SJCRH30 (cell line): ENCODE measurements at places on chromosomes 7 and 10.

DNA sequence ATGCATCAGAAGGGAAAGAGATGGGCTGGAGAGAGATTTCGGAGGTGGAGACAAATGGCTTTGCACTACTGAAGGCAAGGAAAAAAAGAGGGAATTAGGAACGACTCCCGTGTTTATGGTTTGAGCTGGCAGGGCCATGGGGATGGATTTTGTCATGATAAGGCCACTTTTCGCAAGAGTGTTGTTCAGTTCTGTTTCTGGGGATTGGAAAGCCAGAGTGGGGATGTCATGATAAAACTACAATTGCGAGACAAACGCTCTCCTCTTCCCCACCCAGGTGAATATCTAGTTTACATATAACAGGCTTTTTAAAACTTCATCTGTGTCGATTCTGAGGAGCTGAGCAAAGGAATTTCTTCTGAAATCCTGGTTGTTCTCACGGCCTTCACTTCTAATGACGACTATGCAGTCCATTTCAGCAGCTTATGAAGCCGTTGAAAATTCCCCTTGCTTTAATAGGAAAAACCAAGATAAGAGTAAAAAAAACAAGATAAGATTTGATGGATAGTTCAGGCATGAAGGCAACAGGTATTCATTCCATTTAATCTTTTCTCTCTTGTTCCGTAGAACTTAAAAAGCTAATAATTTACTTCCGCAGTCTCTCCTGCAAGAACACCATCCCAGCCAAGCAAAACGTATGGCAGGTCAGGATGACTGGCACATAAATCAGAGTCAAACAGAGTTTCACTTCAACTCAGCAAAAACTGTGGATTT is 245.6 kb upstream of the PITRM1 start:
- no peak for DNase-seq

DNA sequence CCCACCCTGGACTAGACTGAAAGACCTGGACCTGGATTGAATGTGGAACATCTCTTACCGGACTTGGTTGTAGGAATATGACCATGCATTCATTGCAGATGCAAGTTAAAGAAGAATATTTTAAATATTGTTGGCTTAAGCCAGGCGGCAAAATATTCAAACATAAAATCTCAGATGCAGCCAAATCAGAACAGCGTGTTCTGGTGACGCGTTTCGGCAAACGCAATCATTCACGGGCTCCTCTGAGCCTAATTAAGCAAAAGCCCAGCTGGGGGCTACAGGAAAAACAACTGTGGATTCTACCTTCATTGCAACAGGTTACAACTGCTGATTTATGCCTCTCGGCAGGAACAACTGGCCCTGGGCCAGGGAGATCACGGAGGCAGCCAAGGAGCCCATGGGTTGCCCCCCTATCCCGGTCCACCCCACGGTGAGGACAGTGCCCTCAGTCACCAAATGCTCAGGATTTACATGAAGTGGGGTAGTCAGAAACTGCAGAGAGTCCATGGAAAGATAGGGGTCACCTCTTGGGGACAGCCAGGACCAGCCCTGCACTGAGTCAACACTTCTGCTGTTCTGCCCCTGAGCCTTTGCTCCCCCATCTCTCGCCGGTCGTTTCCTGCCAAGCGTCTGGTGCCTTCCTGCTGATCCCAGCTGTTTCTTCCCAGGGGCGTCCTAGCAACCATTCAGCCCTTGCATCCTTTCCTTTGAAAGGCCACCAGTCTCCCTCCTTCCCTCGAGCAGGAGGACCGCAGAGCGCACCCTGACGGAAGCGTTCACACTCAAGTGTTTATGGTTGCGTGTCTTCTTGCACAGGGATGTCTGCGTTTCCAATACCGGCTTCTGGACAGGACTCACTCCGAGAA is 64.4 kb upstream of the SFMBT2 start:
- DNase-seq: peak; percentile 23

DNA sequence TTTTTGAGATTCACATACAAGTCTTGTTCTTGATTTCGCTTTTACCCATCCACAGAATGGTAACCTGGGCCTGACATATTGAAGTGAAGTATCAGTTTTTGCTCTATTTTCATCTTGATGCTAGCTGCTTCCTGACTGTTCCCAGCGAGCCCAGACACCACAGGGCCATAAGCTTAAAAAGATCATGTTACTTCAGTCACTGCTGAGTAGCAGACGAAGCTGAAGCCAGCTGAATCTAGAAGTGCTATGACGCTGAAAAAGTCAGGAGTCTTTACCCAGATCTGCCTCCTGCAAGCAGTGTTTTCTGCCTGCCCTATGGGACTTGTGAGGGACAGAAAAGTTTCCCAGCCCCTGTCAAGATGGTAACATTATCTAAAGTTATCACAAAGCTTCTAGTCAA is 2.7 kb upstream of the PRXL2A start:
- peak; percentile 81 for DNase-seq

DNA sequence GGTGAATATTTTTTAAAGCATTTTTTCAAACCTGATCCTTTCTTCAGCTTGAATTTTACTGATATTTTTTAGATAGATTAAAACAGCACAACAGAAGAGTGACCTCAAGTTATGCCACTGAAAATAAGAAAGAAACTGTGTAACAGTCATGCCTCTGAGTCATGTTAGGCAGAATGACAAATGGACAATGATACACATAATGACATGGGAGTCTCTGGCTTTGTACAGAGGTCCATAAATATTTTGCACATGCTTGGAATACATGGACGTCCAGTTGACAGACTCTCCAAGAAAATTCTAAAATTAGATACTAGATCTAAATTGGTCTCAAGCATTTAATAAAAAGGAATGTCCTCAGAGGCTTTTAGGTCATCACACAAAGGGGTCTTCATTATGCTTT is 21.9 kb upstream of the SEMA3A start:
- no peak for DNase-seq

GRCh38 chr10:77207828-77208185 is 429.8 kb downstream of the KCNMA1 start:
- no peak for DNase-seq

DNA sequence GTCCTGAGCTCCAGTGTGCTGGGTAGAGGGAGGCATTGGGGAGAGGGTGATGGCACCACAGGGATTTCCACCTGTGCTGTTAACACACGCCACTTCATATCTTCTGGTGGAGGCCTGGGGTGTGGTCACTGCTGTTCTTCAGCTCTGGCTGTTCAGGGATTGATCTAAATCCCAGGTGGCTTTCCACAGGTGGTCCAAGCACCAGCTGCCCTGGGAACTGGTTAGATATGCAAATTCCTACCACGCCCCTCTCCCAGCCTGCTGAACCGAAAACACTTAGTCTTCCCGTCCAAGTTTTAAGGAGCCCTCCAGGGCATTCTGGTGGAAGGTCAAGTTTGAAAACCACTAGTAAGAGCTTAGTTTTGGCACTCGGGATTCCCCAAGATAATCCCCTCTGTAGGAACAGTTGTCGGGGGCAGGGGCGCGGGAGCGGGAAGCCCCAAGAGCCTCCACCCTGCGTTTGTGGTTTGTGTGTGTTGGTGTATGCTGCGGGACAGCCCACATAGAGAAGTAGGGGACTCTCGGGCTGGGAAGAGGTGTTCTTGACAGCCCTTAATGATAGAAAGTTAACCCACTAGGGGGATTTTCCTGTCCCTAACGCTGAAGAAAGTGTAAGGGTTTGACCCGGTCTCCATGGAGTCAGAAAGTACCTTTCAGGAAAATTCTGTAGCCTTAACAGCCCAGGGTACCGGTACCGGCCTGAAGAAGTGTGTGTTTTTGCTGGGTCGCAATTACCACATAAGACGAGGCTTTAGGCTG is 5.1 kb downstream of the DEPP1 start:
- DNase-seq: peak; percentile 52

DNA sequence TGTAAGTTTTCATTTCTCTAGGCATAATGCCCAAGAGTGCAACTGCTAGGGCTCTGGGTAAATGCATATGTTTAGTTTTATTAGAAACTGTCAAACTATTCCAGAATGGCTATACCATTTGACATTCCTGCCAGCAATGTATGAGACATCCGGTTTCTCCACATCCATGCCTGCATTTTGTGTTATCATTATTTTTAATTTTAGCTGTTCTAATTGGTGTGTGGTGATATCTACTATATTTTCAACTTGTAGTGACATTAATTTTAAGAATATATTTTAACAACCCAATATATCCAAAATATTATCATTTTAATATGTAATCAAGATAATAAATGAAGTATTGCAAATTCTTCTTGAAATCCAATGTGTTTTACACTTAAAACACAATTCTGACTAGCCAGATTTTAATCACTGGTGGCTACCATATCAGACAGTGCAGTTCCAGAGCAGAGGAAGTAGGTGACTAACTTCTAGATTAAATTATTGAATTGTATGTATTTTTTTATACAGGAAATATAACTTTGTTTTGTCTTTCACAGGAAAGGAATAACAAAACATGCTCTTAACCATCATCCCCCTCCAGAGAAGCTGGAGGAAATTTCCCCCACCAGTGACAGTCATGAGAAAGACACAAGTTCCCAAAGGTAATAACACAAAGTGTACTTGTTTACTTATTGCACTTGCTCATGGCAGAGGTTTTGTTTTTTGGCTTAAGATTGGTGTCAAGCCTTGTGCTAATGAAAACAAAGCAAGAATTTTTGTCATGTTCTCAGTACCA is 6.4 kb downstream of the FAM149B1 start:
- DNase-seq: no peak
